ENCODE measurements at places on chromosomes 6 and 20. TPM values are rescaled to one million over a fixed set of nuclear protein-coding genes. Genes with fewer than 3 reads are reported as not detected.

GRCh38 chr20:50543326-50543725 is 33.1 kb downstream of the PTPN1 start:
- DNase-seq: no peak

DNA sequence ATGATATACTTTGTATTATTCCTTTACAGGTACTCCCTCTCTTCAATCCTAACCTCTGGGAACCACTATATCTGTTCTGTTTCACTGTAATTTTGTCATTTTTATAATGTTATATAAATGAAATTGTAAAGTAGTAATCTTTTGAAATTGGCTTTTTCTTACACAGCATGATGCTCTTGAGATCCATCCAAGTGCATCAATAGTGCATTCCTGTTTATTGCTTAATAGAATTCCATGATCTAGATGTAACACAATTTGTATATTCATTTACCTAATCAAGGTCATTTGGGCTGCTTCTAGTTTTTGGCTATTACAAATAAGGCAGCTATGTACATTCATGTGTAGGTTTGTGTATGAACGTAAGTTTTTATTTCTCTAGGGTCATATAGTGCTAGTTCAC is 174.6 kb downstream of the KHDC1L start:
- no peak for DNase-seq

DNA sequence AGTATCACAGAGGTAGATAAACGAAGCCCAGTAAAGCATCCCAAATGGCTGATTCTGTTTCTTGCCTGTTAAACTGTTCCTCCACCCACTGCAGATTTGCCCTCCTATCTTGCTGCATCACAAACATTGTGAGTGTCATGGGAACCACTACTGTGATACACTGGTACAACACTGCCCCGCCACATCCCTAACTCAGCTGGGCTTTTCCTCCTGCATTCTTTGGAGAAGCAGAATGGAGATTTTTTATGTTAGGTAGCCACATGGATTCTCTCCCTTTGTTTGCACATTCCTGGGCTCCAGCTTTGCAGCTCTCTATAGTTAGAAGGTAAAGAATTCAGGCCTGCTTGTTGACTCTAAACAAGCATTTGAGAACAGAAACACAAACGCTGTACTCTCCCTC is 234.1 kb downstream of the TMEM242 start:
- DNase-seq: no peak

GRCh38 chr20:5923493-5923892 is 26.8 kb downstream of the TRMT6 start:
- no peak for DNase-seq

GRCh38 chr6:154157082-154157481 is 118.0 kb downstream of the OPRM1 start:
- no peak for DNase-seq

GRCh38 chr20:9574181-9574580 is 59.8 kb downstream of the LAMP5 start:
- no peak for DNase-seq

GRCh38 chr20:54173653-54174456 is at the start of gene CYP24A1:
Gene CYP24A1 (minus strand): TSS chr20:54173986. CDS start chr20:54173579, 407 bp downstream.
- no peak for DNase-seq

- DNase-seq: no peak
These were observed 19.9 kb downstream of the SLC2A4RG start for GRCh38 chr20:63759377-63759901.

- DNase-seq: no peak
These were observed 5.2 kb downstream of the INSM1 start for GRCh38 chr20:20373091-20373571.

GRCh38 chr20:61502433-61502832 is 250.4 kb downstream of the CDH4 start:
- DNase-seq: no peak

DNA sequence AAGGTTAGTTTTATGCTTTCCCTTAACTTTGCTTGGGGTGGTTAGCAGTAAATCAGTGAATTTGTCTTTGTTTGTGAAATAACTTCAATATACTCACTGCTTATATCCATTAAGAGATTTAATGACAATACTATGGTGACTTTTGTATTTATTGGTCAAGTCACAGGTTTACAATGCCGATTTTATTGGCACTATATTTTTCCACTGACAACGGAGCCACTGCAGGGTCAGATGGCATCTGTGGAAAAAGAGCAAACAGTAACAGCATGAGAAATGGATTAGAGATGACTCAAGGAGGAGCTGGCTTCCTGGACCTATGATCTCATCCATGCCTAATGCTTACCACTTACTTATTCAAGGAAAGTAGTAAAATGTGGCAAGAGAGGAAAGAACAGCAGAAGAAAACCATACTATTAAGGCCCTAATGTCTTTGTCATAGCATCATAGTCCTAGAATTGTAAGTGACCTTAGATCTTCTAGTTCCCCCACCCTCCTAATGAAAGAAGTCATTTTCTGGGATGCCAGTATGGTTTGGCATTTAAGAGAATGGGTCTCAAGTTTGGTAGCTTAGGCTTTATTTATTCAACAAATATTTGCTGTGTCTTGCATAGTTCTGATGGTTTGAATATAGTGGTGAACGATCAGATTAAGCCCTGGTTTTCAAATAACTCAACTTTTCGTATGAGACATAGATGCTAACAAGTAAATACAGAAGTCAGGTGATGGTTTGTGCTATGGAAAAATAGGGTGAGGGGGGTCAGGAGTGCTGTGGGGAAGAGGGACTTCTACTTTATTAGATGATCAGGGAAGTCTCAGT is 18.5 kb downstream of the RNF144B start:
- no peak for DNase-seq

GRCh38 chr6:37441651-37442050 is 8.6 kb downstream of the CMTR1 start:
- DNase-seq: no peak

DNA sequence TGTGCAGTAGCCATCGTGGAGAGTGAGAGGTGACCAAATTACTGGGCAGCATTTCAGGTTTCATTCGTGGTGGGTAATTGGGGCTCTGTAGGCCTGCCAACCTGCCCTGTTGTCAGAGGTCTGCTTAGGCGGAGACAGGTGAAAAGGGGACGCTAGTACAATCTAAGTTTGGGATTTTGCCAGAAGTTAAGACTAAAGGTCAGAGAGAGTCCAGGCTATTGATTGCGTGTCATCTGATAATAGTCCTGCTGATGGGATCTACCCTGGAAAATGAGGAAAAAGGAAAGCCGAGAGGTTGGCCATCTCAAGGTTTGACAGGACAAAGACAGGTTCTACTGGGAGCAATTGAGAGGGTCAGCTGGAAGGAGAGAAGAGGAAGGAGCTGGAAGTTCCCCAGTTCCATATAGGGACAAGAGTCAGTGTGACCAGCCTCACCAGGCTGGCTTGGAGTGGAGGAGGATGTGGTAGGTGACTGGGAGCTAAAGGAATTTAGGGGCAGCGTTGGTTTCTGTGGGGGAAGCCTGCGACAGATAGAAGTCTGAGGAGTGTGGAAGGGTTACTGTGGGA is 10.9 kb downstream of the ARFGEF2 start:
- no peak for DNase-seq

The CST7 gene
- polyA plus RNA-seq: 2.4 TPM

The ZDHHC14 gene
- polyA plus RNA-seq: 8.0 TPM

The CCM2L gene
- polyA plus RNA-seq: not detected

The FAM83B gene
- not detected for polyA plus RNA-seq

The TTK gene
- not detected for polyA plus RNA-seq

The SLCO4A1 gene
- 0.74 TPM for polyA plus RNA-seq

The BEND6 gene
- polyA plus RNA-seq: not detected

The TREML1 gene
- polyA plus RNA-seq: not detected

The GSTA2 gene
- polyA plus RNA-seq: not detected

The OR2J3 gene
- polyA plus RNA-seq: not detected

The SOX18 gene
- polyA plus RNA-seq: not detected
